ENCODE measurements at places on chromosomes 1 and 21.

DNA sequence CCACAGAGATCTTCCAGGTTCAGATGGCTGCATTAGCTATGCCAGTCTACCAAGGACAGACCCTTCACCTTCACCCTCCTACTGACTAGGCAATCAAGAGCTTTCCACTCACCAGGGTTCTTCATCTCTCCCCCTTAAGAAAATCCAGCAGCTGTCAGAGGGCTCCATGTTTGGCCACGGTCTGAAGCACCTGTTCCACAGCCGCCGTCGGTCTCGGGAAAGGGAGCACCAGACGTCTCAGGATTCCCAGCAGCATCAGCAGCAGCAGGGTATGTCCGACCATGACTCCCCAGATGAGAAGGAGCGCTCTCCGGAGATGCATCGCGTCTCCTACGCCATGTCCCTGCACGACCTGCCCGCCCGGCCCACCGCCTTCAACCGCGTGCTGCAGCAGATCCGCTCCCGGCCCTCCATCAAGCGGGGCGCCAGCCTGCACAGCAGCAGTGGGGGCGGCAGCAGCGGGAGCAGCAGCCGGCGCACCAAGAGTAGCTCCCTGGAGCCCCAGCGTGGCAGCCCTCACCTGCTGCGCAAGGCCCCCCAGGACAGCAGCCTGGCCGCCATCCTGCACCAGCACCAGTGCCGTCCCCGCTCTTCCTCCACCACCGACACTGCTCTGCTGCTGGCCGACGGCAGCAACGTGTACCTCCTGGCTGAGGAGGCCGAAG is 13.8 kb downstream of the TMCC2 start:
- no peak for DNase-seq

- DNase-seq: no peak
Measured at GRCh38 chr1:61046434-61046833, 35.9 kb upstream of the NFIA start.

DNA sequence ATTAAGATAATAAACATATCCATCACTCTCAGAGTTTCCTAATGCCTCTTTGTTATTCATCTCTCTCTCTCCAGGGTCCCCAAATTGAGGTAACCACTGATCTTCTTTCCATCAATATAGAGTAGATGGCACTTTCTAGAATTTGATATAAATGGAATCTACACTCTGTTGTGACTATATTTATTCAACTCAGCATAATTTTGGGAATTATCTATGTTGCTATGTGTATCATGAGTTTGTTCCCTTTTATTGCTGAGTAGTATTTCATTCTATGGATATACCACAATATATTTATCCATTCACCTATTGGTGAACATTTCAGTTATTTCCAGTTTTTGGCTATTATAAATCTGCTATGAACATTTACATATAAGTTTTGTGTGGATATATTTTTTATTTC is 230.7 kb downstream of the HLX start:
- DNase-seq: no peak

DNA sequence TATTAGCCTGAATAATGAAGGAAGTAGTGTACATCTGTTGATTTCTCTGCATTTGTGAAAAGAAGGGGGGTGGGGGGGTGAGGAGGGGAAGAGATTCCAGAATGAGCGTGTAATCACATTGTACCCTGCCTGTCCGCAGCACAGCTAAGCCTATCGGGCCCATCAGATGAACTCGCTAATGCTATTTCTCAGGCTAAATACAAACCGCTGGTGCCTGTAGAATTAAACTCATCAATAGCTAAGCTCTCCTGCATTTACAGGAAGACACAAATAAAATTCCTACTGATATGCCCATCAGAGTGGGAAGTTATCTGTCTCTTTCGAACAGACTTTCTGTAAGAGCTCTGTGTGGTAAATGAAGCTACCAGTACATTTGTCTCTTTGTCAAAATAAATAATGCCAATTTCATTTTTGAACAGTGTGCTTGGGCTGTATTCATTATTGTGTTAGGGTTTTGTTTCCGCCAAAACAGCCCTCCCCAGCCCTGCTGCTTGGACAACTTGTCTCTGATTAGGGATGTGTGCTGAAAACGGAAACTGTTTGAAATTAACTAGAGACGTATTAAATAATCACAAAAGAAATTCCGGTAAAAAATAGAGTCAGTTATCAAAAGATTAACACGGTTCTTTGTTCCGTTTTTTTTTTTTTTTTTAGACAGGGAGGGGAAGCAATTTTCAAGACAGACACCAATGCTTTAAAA is 305.4 kb downstream of the TTLL7 start:
- peak; percentile 58 for DNase-seq

DNA sequence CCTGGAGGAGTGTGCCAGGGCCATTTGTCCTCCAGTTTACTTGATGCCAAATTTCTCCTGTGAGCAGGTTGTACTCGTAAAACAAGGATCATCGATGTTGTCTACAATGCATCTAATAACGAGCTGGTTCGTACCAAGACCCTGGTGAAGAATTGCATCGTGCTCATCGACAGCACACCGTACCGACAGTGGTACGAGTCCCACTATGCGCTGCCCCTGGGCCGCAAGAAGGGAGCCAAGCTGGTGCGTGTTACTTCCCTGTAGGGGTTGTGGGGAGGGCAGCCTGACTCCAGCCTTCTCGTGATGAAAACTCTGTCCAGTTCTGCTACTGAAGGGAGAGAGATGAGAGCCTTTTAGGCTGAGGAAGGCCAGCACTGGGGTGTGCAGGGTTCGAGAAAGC is 2.2 kb downstream of the RPS8 start:
- no peak for DNase-seq

All from DMS79 treated with DMSO at 0.1 percent for 48 hours (cell line).